Fibroblast of skin of back (primary cell): ENCODE measurements at places on chromosomes 5 and 9.

DNA sequence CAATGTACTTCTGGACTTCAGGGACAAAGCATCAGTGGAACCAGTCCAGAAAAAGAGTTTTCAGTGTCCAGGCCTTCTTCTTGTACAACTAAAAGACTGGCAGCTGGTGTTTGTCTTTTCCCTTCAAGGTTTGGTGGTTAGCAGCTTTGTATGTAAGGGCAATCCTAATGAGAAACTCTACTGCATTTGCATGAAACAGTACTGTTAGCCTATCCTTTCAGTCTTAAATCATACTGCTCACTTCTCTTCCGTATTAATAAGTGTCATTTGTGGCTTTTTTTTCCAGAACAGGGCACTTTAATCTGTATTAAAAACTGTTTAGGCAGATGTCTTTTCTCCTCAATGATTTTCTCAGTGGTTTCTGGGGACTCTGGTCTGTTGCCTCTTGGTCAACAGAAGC lies 48.9 kb downstream of the FAM174A start:
- no peak for DNase-seq

GRCh38 chr5:94830520-94830919 lies 212.1 kb downstream of the SLF1 start:
- peak; percentile 3 for DNase-seq

GRCh38 chr9:121945849-121946248 lies 147.3 kb downstream of the TTLL11 start:
- DNase-seq: peak; percentile 75

DNA sequence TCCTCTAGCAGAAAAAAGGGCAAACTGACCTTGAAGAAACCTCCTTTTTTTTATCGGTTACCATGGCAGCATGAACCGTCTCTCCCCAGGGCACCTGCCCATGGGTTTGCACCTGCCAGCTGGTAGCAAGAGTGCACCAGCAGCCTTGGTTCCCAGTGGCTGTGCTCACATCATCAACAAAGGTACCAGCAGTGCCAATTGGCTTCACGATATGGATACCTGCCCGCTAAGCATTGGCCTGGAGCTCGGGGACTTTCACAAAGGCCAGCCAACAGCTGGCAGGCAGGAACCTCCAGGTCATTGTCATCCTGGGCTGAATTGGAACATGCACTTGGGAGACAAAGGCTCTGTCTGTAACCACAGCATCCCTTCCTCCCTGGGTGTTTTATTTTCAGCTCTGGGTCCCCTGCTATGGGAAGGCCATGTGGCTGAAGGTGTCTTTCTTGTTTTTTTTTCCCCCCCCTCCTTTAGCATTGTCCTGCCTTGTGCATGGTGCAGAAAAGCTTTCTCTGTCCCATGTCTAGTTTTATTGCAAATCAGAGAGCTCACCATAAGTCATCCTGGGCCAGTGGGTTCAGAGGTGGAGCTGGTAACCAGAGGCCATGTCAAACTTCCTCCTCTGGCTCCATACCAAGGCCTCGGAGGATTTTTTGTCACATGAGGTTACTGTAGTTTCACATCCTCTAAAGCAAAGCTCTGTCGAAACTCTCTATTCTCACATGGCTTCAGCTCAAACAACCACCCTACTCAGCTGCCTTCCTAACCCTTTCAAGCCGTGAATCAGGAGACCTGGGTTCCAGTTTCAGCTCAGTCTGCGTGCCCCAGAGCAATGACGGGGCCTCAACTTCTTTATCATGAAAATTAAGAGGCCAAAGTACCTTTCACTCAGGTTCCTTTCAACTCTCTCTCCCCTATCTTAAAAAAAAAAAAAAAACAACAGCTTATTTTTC lies 145.5 kb upstream of the MAP3K1 start:
- no peak for DNase-seq

- DNase-seq: no peak
These were observed 2198.1 kb upstream of the WWC1 start for GRCh38 chr5:166093312-166093711.

GRCh38 chr9:78064075-78064474 lies 32.5 kb upstream of the GNAQ start:
- DNase-seq: no peak

DNA sequence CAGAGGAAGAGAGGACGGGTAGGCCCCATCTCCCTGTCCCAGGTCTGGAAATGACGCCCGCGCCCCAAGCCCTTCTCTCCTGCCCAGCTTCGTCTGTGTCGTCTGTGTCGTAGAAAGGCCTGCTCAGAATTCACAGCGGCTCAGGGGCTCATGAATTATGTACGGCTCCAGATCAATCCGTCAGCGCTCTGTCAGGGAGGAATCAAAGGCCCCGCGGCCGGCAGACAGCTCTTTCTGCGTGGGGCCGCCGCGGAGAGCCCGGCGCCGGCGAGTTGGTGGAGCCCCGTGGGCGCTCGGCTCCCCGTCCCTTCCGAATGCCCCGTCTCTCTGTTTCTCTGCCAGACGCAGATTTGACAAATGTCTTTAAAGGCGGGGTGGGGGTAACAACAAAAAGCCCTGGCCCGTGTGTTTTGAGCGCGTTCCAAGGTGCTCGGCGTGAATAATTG lies 83.8 kb upstream of the RAPGEF1 start:
- DNase-seq: no peak

DNA sequence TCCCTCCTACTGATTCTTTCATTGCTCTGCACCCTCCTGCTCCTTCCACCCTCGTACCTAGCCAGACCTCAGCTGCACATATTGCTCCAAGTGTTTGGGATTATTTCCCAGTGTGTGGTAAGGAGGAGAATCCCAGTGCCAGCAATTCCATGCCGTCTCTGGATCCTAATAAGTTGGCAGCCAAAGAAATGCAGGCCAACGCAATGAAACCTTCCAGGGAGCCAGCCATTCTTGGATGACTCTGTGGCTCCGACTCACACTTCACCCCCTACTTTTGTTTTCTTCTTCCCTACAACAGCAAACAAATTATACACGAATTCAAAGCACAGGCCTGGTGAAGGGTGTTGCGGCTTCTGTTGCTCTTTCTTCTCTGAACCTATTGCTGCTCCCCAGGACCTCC lies 82.5 kb upstream of the SLC1A3 start:
- DNase-seq: no peak

- DNase-seq: no peak
These were observed 118.1 kb downstream of the NUDT12 start for GRCh38 chr5:103444333-103445038.

- no peak for DNase-seq
These were observed 249.5 kb downstream of the MAN2A1 start for GRCh38 chr5:109939116-109939682.

DNA sequence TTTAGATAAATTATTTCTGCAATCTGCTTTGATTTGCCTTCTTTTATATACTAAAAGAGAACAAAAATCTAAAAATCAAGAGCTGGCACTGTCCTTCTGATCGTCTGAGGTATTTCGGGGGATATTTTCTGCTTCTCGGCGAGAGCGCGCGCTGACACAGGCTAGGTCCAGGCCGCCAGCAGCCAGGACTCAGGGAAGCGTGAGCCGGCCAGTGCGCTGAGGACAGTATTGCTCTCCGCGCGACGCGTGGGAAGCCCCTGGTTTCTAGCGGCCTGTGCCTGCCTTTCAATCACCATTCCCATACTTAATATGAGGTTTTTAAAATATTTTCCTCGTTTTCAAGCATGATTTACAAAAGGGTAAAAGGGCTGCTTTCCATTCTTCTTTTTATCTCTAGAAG lies 307.3 kb upstream of the IRX1 start:
- no peak for DNase-seq

GRCh38 chr5:122999947-123000563 lies 36.5 kb downstream of the PPIC start:
- peak; percentile 33 for DNase-seq

DNA sequence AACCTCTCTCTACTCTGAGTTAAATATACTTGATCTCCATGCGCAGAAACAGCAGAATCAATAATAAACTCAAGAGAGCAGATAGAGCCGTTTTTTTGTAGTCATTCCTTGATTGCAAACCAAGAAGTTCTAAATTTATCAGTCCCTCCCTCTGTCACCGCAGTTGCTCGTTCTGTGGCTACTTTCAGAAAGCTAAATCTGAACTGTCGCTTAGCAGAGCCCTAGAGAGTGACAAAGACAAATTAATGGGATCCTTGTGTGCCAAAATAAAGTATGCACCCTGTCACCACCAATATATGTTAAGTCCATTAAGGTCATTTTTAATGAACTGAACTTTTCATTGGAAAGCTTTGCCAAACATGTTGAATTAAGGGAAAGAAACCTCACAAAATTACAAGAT lies 218.3 kb downstream of the ADAMTSL1 start:
- DNase-seq: no peak

DNA sequence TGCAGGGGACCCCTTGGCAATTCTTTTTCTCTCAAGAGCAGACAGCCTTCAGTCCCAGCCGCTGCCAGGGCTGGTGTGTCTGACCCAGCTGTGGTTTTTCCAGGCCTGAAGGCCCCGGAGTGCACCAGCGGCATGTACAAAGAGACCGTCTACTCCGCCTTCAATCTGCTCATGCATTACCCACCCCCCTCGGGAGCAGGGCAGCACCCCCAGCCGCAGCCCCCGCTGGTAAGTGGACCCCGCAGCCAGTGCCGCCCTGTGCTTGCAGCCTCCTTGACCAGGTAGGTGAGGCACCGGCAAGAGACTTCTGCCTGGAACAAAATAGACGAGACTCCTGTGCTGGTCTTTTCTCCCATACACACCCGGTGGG lies 1.3 kb downstream of the TCF7 start:
- no peak for DNase-seq

- no peak for DNase-seq
These were observed 363.5 kb downstream of the CDH9 start for GRCh38 chr5:26674846-26675245.

- DNase-seq: peak; percentile 31
These were observed 17.8 kb downstream of the BICD2 start for GRCh38 chr9:92746567-92747458.

DNA sequence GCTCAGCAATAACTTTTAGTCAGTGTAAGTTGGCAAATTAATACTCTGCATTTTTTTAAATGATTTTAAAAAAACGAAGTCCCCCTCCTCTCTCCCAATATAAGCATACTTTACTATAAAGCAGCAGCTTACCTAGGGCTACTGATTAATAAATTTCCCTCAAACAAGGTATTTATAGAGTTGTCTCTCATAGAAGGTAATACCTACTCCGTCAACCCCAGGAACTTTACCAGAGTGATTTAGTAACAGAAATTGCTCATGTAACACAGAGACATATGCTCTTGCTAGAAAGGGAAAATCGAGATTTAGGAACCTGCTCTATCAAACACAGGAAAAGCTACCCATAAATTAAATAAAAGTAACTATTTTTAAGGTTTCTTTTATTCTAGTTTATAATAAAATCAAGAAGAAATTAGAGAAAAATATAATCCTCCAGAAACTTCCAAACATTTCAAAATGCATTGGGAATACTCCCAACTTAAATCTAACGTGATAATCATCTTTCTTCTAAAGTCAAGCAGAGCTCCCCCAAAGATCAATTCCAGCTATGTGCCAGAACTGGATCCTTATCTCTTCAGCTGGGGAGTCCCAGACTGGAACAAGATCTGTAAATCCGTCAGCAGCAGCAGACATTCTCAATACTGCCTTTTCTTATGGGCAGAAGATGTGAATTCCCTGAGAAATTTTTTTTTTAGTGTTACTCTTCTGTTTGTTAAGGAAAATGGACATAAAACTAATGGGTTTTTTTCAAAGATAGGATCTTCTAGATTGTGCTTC lies 69.6 kb downstream of the ADAMTS16 start:
- DNase-seq: no peak

DNA sequence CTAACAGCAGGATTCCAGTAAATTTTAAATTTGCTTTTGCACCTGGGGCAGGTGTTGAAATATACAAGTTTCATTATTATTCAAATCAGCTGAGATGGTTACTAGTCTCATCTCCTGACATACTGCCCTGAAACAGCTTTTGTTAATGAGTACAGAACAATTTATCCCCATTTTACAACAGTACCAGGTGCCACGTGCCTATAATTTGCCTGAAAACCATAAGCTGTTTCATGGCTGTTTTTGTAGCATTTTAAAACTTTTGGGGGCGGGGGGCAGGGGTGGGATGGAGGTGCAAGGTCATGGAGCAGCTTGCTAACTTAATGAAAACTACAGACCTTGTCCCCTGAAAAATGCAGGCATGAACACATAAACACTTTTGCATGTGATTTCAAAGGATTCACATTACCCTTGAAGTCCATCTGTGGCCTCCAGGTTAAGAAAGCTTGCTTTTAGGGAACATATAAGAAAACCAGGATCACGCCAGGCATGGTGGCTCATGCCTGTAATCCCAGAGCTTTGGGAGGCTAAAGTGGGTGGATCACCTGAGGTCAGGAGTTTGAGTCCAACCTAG lies 42.1 kb downstream of the TIMD4 start:
- no peak for DNase-seq

GRCh38 chr5:54187694-54188093 lies 122.7 kb downstream of the ARL15 start:
- no peak for DNase-seq

GRCh38 chr5:169637549-169638121 lies 560 bp downstream of the DOCK2 start:
- no peak for DNase-seq

- peak; percentile 84 for DNase-seq
These were observed at the start of gene STOM for GRCh38 chr9:121369595-121370265. TSS of gene STOM (minus strand) at chr9:121370250. CDS start at chr9:121370187, 63 bp downstream.

DNA sequence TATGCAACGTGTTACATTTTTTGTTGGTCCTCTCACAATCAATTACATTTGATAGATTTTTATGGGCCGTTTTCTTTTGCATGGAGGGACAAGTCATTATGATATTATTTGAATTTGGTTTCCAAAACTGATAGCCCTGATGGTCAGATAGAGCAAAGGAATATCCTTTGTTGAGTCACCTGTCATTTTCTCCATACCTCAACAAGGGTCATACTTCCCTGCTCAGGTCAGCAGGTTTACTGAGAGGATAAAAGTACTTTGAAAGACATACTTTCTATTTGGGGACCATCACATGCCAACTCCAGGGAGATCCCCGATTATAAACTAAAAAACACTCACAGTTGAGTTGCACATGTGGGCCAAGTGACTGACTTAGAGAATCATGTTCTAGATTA lies 132.9 kb downstream of the SUSD1 start:
- DNase-seq: no peak

- DNase-seq: peak; percentile 67
These were observed 18.7 kb downstream of the ADAMTSL1 start for GRCh38 chr9:18492612-18493011.

- DNase-seq: no peak
These were observed 61.8 kb downstream of the NDFIP1 start for GRCh38 chr5:142170254-142170953.

- no peak for DNase-seq
These were observed 208.6 kb downstream of the DRD1 start for GRCh38 chr5:175235251-175235960.

- no peak for DNase-seq
These were observed 772.7 kb downstream of the SEMA5A start for GRCh38 chr5:8773046-8773615.

DNA sequence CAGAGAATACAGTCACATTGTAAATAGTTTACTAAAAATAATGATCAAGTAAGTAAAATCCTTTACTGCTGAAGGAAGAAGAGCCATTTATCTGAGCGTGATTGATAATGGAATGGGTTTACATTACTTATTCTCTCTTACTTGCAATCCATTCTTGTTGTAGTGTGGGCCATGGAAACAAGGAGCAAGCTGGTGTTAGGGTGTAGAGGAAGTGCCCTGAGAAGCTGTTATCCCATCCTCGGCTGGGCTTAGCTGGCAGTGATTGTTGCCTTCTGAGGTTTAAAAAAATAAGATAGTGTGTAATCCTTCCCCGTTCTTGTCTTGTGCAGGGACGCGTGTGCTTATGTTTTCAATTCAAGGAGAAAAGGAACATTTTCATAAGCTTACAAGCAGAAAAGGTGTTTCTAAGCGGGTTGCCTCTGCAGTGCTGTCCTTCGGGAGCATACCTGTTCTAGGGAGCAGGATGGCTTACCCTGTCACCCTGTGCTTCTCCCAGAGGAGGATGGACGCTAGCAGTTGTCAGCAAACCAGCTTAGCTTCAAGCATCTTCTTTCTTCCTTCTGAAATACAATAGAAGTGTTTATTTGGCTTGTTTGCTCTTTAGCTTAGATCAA lies 188.3 kb downstream of the ARHGEF28 start:
- DNase-seq: no peak
